Breast epithelium (tissue), 4 donors: ENCODE measurements at places on chromosomes 12 and 14.

DNA sequence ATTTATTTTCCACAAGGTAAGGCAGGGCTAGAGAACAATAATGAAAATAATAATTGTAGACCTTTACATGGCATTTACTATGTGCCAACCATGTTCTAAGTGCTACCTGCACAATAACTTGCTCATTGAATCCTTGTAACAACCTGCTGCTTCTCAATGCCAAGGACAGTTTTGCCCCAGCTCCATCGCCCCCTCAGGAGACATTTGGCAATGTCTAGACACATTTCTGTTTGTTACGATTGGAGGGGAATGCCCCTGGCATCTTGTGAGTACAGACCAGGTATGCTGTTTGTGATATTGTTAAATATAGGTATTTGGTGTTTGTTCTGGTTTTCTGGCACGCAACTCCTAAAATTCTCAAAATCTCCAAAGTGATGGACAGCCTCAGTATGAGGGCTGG, 8.1 kb upstream of the ATXN2 start:
- no peak for DNase-seq

DNA sequence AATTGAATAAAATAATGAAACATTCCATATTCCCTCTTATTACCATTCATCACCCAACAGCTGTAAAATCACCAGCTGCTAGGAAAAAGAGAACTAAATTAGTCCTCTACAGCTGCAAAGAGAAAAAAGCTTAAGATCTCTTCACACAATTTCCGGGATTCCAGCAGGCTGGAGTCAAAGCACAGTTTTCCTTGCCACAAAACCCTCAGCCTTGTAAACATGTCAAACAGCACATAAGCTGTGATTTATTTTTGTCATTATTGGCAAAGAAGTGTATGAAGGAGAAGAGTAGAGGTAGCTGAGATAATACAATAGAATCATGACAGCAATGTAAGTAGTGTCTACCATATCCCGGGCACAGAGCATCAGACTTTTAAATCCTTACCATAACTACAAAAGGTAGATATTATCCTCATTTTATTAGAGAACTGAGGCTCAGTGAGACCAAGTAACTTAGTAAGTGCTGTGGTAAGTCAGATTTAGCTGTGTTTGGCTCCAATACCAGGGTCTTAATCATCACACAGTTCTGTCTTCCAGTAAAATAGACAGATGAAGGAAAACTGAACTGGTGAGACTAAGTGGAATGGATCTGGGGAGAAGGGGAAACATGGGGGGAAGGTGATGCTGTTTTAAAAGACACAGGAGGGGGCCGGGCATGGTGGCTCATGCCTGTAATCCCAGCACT, 57.3 kb downstream of the NTN4 start:
- no peak for DNase-seq

DNA sequence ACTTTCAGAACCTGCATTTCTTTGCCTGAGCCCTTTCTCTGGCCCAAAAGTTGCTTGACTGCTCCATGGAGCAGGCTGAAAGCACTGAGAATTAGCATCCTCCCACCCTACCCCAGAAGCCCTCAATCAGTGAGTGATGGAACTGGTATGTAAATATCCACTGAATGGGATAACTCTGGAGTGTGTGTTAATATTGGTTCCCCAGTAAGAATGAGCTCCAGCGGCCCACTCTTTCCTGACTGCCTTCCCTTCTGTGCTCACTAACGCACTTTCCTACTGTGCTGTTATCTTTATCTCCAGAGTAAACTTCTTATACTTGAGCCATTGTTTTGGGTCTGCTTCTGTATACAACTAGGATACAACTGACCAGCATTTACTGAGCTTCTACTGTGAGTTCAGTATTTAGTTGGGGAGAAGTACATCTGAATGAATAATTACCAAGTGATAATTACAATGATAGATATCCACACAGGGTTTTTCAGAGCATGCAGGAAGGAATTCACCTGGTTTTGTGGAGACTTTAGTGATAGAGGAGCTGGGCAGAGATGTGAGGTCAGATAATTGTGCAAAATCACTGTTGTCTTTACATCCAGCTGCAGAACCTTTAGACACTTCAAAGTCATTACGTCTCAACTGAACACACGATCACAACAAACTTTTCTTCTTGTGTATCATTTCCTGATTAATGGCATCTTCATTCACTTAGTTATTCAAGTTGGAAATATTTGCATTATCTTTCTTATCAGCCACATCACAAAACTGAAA, 149.2 kb upstream of the BTG1 start:
- DNase-seq: no peak

DNA sequence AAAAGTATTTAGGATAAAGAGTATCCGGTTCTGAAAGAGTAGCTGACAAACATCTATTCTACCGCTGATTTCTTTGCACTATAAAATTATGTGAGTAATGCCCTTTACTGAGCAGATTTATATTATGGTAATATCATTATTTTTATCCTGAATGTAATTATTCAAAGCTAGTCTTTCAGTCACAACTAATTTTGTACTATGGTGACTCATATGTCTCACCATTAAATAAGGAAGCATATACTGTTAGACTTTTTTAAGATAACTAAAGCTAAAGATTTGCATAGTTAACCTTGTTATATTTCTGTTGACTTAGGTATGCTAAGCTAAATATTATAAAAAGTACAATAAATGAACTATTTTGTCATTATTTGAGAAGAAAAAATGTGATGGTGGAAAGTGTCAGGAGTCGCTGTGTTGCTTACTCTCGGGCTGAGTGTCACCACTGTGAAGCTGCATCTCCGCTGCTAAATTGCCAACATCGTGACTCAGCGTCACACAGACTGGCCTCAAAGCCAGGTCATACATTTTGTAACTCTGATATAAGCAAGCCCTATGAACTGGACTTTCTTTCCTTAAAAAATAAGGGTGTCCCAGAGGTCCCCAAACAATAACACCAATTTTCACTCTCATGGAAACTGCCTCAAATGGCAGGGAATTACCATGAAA, 69.1 kb upstream of the SSTR1 start:
- DNase-seq: no peak

- DNase-seq: no peak
Measured at GRCh38 chr12:21456291-21456780, 18.9 kb downstream of the PYROXD1 start.

DNA sequence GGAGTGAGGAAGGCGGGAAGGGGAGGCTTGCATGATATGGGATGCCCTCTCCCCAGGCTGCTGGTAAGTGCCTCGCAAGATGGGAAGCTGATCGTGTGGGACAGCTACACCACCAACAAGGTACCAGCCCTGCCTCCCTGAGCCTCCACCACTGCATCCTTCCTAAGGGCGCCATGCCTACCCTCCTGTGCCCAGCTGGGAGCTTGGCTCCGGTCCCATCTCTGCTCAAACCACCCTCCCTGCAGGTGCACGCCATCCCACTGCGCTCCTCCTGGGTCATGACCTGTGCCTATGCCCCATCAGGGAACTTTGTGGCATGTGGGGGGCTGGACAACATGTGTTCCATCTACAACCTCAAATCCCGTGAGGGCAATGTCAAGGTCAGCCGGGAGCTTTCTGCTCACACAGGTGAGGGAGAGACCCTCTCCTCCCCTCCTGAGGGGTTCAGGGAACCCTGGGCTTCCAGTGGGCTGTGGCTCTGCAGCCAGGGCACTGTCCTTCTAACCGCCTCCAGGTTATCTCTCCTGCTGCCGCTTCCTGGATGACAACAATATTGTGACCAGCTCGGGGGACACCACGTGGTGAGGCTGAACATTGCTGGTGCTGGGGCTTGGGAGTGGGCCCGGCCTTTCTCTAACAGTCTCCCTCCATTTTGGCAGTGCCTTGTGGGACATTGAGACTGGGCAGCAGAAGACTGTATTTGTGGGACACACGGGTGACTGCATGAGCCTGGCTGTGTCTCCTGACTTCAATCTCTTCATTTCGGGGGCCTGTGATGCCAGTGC, 2.6 kb downstream of the GNB3 start:
- DNase-seq: no peak

- DNase-seq: no peak
Measured at GRCh38 chr12:122987086-122987951, 6.8 kb downstream of the ARL6IP4 start.

DNA sequence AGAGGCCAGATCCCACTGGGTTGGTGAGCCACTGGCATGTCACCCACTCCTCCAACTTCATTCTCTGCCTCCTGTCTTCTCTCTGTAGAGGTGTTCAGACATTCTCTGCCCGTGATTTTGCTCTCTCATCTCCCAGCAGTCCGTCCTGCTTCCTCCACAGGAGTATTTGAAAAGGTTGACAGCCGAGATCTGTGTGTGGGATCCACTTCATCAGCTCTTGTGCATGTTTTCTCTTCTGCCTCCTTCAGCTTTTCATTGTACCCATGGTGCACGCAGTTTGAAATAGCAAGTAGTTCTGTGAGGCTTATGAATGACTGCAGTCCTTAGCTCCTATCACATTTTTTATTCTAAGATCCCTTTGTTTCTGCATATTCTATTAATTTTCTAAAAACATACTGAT, 34.8 kb downstream of the ZC3H14 start:
- DNase-seq: no peak

GRCh38 chr12:119681728-119682638, 14.1 kb downstream of the PRKAB1 start:
- DNase-seq: no peak

- DNase-seq: no peak
Measured at GRCh38 chr14:20118795-20119194, 8.3 kb downstream of the OR4K17 start.

DNA sequence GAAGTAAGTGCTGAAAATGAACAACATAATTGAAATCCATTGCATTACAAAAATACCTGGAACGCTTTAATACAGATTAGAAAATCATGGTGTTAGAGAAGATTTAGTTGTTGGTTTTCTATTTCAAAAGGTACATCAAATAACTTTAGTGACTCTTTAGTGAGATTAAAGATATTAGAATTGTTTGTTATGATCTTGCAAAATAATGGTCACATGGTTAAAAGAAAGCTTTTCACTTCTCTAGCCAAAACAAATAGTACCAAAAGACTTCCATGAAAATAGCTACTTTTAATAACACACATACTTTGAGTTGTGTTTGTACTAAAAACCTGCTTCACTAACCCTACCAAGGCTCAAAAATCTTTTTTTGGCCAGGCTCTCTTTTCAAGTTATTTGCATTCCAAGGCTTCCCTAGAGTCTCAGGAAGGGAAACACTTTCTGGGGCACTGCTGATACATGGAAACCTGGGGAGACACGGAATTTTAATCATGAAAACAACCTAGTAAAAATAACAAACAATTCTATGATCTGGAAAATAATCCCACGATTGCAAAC, at the start of gene SLCO1A2:
Gene SLCO1A2 (minus strand): TSS at position 147 of the 555 bp plus-strand sequence. CDS start 270 bp downstream, outside the sequence.
- DNase-seq: no peak

DNA sequence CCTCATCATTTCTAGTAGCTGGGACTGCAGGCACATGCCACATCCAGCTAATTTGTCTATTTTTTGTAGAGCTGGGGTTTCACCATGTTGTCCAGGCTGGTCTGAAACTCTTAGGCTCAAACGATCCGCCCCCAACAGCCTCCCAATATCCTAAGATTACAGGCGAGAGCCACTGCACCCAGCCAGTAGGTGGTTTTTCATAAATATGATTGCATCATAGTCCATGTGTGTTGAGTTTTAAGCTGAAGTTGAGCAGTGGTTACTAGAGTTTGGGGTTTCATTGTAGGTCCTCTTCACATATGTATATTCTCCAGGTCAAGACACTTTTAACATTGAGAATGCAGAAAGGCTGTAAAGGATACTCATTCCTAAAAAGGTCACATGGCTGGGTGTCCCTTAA, 13.1 kb upstream of the TNS2 start:
- no peak for DNase-seq

- DNase-seq: no peak
Measured at GRCh38 chr12:125310461-125310860, 245.2 kb downstream of the AACS start.

GRCh38 chr12:79085106-79085682, 220.6 kb downstream of the SYT1 start:
- no peak for DNase-seq

- DNase-seq: no peak
Measured at GRCh38 chr12:93683410-93683809, 6.2 kb downstream of the CRADD start.

DNA sequence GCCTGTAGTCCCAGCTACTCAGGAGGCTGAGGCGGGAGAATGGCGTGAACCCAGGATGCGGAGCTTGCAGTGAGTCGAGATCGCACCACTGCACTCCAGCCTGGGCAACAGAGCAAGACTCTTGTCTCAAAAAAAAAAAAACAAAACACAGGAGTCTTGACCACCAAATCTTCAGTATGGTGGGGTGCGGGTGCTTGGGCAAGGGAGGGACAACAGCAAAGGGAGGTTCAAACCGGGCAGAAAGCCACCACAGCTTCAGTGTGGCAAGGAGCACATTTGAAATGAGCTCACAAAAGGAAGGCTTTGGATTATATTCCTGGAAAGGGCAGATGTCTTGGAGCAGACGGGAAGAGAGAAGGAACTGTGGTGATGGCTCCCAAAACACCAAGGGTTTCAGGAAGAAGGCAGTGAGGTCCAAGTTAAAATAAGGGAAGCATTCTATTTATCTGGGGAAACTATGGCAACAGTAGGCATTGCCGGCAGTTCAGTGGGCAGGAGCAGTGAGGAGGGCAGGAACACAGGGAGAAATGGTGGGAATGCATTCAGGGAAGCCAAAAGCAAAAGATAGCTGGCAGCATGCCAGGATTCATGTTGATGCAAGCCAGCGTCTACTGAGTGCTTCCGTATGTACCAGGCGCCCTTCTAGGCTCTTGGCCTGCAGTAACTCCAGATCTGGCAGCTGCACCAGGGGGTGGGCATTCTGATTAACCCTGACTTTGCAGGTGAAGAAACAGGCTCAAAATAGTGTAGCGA, 51.0 kb upstream of the SRSF5 start:
- peak; percentile 91 for DNase-seq

GRCh38 chr14:75602503-75602902, 24.1 kb downstream of the FLVCR2 start:
- DNase-seq: no peak

DNA sequence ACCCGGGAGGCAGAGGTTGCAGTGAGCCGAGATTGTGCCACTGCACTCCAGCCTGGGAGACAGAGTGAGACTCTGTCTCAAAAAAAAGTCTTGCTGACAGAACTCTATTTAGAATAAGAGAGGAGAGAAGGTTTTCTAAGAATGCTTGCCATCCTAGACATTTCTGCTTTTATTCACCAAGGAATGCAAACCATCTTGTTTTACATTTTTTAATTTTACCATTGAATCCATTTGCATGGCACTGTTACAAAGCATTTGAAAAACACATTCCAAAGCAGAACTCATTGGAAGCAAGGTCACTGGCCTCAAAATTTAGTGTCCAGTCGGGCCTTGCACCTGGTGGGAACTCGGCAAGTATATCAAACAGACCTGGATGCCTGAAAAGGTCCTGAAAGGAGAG, 44.2 kb upstream of the RASSF3 start:
- DNase-seq: no peak

GRCh38 chr14:69039288-69039628, 60.2 kb upstream of the ACTN1 start:
- DNase-seq: no peak

GRCh38 chr12:45235087-45236025, 19.5 kb downstream of the ANO6 start:
- peak; percentile 77 for DNase-seq

DNA sequence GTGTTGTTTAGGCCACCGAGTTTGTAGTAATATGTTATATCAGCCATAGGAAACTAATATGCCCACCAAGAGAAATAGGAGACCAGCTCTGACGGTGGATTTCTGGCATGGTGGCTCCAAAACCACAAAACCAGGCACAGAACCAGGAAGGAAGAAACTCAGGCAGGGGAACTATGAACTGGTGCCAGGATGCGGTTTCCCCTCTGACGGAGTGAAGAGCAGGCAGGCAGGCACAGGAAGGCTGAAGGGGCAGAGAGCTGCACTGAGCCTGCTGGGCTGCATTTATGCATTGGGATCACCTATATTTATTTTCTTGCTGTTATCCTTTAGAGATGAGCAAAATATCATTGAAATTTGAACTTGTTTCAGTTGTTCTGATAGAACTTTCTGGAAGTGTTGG, 479.4 kb downstream of the VRK1 start:
- DNase-seq: no peak
